ENCODE measurements at places on chromosomes 2 and 18.

- DNase-seq: no peak
Measured at GRCh38 chr18:71846716-71847115, 697.4 kb downstream of the CBLN2 start.

GRCh38 chr2:74873012-74873665 is 39.2 kb downstream of the HK2 start:
- no peak for DNase-seq

DNA sequence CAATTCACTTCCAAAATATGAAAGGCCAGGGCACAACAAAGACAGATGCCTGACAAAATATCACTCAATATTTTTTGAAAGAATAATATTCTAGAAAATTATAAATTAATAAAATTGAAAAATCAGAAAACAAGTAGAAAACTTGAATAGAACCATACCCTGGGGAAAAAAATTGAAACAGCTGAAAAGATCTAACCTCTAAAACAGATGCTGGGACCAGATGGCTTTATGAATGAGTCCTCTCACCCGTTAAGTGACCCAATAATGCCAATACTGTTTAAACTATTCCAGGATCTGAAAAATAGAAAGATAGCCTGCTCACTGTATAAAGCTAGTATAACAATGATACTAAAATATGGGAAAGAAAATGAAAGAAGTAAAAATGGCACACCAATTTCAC is 322.3 kb upstream of the VWC2L start:
- DNase-seq: no peak

DNA sequence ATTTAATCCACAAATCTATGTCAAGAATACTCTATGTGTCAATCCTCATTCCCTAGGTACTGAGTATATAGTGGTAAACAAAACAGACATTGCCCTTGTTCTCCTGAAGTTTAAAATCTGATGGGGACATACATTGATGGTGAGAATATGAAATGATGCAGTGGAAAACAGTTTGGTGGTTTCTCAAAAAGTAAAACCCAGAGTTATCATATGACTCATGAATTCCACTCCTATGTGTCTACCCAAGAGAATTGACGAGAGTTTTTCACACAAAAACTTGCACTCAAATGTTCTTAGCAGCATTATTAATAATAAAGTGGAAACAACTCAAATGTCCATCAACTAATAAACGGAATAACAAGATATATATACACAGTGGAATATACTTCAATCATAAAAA is 586.7 kb downstream of the CCDC85A start:
- no peak for DNase-seq

DNA sequence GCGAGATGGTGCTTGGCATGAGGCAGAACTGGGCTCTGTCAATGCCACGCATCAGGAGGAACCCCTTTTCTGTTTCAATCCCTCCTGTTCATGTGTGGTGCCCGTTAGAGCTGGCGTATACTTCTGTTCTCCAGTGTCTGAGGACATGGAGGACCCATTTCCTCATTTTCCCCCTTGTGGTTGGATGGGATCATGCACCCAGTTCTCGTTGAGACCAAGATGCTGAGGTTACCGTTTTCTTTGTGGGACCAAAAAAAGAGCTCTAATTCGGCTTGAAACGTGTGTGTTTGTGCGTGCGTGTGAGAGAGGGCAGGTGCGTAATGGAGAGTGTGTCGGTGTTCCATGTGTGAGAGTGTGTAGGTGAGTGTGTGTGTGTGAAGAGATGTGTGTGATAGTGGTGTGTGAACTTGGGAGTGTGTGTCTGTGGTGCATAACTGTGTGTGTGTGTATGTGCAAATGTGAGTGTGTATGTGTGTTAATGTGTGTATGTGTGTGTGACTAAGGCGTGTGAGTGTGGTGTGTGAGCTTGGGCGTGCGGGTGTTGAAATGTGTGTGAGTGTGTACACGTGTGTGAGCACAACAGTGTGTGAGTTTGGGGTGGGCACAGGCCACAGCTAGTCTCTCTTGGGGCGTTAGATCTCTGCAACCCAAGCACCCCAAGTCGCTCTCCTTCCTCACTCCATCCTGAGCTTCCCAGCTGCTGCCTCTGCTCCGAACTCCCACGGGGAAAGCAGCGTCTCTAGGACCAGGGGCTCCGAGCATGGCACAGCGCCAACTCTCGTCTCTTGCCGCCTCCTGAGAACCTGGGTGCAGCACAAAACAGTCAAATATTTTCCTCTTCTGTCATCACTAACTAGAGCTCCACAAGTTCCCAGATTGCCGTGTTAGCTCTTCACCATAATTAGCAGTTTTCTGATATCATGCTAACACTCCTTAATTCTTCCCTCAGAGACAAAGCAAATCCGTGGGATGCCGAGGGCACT is 75.8 kb downstream of the LONRF2 start:
- DNase-seq: no peak

DNA sequence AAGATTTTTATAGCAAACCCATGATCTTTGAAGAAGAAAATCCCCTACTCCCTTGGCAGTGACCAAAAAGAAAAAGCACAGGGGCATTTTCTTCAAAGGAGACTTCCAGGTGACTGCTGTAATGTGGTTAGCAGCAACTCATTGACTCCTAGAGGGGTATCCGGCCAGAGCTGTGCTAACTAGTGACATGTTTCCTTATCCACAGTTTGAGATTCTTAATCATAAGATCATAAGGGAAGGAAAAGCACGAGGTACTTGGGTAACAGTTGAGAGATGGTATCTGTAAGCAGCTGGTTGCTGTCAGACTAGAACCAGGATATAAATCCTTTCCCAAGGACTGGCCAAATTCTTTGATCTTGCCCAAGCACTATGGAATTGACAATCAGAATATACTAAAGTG is 124.7 kb downstream of the MREG start:
- DNase-seq: no peak

DNA sequence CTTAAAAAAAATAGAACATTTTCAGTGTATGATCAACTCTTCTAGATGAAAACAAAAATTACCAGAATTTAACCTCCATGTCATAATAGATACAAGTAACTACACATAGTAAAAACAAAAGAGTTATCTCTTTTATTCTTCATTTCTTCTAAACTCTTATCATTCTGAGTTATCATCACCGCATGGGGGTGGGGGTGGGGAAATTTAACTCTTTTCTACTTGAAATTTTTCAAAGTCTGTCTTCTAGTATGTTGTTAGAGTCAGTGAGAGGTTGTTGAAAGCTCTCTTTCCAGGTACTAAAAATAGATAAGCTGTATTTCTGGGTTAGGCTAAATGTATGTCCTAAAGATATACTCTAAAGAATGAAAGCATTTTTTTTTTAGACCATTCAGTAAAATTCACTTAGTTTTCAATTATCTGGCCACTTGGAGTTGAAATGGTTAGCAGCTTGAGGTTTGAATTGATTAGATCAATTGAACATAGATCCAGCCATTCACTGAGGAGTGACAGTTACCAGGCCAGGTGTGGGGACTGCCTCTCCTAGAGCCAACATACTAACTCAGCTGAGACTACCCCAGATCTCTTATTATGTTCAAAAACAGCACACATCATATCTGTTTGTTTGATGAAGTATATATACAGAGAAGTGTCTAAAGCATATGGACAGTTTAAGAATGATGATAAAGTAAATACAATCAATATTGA is 220.7 kb downstream of the IKZF2 start:
- no peak for DNase-seq

DNA sequence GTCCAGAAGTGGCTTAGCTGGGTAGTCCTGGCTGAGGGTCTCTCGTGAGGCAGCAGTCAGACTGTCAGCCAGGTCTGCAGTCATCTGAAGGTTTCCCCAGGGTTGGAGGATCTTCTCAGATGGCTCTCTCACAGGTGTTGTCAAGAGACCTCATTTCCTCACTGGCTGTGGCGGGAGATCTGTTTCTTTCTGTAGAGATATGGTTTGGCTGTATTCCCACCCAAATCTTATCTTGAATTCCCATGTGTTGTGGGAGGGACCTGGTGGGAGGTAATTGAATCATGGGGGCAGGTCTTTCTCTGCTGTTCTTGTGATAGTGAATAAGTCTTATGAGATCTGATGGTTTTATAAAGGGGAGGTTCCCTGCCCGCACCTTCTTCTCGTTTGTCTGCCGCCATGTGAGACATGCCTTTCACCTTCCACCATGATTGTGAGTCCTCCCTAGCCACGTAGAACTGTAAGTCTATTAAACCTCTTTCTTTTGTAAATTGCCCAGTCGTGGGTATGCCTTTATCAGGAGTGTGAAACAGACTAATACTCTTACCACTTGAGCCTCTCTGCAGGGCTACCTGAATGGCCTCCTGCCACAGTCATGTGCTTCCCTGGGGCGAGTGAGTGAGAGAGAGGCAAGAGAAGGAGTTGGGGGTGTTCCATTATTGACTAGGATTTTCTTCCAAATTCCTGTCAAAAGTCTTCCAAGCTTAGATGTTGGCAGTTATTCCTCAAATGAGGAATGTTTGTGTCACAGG is 23.6 kb downstream of the MALT1 start:
- no peak for DNase-seq

- DNase-seq: no peak
Measured at GRCh38 chr2:155872396-155872795, 460.1 kb downstream of the NR4A2 start.

- DNase-seq: no peak
Measured at GRCh38 chr2:156585457-156585856, 149.3 kb downstream of the GPD2 start.

- no peak for DNase-seq
Measured at GRCh38 chr2:233084488-233084887, 24.3 kb downstream of the INPP5D start.

DNA sequence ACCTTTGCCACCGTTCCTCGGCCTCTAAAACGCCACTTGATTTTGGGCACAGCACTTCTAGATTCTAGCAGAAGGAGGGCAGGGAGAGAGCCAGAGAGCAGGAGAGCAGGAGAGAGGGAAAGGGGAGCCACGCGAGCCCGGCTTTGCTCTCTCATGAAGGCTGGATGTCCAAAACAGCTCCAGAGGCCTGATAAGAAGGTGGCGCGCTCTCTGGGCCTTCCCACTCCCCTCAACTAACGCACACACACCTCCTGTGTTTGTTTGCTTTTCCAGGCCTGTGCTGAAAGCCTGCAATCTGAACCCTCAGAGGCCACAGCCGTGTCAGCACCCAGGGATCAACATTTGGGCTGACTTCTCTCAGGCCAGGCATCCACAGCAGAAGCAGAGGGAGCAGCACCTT is 184.8 kb upstream of the SOX11 start:
- no peak for DNase-seq

GRCh38 chr2:207662203-207662602 is 37.0 kb upstream of the METTL21A start:
- no peak for DNase-seq

- no peak for DNase-seq
Measured at GRCh38 chr2:75194184-75194868, 5.0 kb downstream of the TACR1 start.

GRCh38 chr2:63038034-63038433 is 12.6 kb upstream of the OTX1 start:
- no peak for DNase-seq

- no peak for DNase-seq
Measured at GRCh38 chr2:141630407-141630930, 500.3 kb downstream of the LRP1B start.

DNA sequence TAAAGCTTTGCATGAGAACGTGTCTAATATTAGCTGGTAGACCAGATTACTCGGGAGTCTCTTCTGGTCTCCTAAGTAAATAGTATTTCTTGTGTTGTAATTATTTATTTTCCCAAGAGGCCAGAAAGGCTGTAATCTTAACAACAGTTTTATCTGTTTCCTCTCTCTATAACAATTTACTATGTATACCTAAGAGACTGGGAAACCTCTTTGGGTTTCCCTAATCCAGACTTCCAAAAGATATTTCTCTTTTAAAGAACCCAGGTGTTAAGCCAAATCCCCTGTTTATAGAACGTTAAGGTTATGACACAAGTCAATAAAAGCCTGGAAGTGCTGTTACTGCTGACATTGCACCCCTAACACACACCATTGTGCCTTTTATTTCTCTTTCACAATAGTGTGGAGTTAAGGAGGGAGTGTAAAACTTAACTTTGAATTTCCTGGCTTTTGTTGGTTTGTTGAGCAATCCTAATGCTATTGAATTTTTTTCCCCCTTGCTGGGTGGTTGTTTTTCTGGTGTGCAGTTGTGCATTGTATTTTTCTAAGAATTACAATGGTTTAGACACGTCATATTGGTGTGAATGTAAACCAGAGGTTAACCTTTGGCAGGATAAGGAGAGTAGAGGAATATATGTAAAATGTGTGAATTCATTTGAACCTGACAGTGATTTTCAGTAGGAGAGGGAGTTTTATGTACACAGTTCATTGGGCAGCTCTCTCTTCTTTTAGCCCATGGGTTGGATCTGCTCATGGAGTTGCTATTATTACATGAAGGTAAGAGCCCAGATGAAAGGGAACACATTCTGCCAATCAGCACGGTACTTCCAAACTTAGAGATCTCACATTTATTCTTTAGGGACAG is 192.8 kb downstream of the MTX2 start:
- DNase-seq: no peak

- no peak for DNase-seq
Measured at GRCh38 chr18:57210107-57210715, 63.3 kb downstream of the BOD1L2 start.

GRCh38 chr2:140274891-140275290 is 1494.7 kb upstream of the NXPH2 start:
- DNase-seq: no peak

DNA sequence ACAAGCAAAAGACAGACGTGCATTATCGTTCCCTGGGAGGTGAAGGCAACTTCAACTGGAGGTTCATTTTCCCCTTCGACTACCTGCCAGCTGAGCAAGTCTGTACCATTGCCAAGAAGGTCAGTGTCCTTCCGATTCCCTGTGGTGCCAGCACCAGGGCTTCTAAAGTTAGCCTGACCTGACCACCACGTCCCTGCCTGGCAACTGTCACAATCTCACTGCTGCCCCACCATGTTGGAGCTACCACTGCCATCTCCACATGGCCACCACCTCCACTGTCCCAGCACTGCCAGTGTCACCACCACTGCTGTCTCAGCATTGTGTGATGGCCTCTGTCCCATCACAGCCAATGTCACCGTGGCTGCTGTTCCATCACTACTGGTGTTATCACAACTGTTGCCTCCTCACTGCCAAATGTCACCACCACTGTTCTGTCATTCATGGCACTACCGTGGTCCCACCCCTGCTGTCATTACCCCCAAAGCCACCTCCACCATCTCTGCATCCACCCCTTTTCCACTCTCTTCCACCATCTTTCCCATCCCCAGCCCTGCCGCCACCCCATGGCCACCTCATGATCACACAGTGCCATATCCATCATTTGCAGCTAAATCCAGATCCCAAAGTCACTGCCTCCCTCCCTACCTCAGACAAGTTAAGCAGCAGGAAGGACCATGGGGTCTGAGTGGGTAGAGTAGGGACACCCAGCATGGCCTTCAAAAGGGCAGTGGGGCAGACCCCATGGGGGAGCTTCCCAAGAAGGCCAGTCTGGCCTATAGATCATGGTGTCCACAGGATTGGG is 216.5 kb downstream of the DYSF start:
- no peak for DNase-seq
